ENCODE measurements at places on chromosomes 3 and 15.

- no peak for DNase-seq
Observed at GRCh38 chr3:54714035-54714434, 213.8 kb downstream of the LRTM1 start.

- no peak for DNase-seq
Observed at GRCh38 chr15:60651734-60652141, 172.8 kb upstream of the ICE2 start.

DNA sequence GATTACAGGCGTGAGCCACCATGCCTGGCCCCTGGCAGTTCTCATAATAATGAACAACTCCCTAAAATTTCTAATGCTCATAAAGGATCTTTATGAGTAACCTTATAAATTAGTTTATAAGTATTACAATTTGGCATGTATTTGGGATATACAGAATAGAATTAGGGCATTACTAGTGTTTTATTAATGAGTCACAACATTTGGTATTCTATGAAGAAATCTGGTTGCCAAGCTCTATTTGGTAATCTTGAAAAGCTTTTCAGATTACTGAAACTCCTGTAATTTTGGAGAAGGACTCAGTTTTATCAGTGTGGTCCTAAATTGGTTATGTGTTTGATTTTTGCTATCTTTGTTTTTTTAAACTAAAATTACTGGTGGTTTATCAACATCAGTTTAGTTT lies 45.8 kb downstream of the TM6SF1 start:
- no peak for DNase-seq

DNA sequence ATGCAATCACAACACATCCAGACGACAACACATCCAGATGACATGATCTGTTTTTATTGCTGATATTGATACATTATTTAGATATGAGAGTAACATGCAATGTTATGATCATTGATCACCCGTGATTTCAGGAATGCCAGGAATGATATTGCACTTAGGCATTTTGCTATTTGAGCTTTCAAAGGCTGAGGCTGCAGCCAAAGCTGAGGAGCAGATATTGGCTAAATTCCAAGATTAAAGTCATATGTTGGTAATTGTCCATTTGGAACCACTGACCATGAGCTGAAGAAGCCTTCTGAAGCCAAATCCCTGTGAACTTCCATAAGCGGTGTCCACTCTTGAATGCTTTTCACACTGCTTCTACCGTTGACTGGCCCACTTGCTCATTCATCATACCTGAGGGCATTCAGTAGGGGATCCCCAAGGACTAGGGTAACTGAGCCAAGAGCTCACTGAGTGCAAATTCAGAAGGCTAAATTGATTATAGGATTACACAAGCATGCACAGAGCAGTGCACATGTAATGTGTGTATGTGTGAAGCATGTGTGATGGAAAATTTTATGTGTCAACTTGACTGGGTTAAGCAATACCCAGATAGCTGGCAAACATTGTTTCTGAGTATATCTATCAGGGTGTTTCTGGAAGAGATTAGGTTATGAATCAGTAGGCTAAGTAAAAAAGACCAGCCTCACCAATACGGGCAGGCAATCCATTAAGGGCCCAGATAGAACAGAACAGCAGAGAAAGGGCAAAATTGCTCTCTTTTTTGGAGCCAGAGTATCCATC lies 92.1 kb upstream of the PLAAT1 start:
- DNase-seq: no peak

GRCh38 chr15:40764629-40765103 lies 798 bp downstream of the GCHFR start:
- DNase-seq: no peak

GRCh38 chr15:91209318-91209717 lies 109.3 kb downstream of the SV2B start:
- DNase-seq: no peak

DNA sequence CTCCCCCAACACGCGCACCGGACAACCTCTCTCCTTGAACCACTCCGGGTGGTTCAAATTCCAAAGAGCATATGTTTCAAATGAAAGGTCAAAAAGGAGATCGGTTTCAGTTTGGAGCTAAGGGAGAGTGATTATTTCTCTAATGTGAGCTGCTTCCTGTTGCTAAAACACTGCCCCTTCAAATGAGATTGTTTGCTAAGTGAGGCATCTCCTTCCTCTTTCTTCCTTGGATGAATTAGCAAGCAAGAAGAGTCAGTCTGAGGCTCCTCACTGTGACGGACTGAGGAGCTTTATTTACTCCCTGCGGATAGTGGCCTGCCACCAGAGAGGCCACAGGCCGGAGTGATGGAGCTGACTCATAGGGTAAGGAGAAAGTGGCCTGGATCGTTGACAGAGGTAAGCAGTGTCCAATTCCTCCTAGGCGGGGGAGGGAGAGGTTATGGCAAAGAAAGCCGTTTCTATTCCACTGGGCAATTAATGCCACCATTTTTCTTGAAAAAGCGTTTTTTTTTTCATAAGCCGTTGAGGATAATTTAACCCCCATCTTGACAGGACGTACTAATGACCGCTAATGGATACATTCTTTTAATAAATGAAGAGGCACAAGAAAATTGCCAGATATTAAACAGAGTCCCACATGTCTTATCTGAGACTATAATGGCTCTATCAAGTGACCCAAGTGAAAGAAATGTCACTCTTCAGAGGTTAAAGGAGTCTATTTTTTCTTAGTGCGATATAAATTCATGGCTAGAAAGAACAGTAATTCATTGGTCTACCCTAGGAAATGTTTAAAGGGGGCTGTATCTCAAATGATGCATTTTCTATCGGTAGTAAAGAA lies 167.0 kb upstream of the ANKRD28 start:
- DNase-seq: no peak

DNA sequence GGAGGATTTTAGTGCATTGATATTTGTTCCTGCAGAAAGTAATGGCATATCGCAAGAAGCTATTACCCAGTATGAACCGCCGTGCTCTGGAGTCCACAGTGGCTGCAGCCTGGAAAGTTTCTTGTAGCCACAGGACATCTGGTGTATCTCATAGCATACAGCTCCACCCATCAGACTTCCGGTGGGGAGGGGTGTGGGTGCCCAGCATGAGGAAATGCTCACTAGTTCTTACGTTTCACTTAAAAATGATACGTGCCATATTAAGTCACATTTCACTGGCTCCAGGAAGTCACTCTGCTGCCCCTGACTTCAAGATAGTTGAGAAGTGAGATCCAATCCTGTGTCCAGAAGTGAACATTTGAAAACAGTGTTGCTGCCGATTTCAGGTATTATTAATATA lies 990.4 kb downstream of the GBE1 start:
- no peak for DNase-seq

DNA sequence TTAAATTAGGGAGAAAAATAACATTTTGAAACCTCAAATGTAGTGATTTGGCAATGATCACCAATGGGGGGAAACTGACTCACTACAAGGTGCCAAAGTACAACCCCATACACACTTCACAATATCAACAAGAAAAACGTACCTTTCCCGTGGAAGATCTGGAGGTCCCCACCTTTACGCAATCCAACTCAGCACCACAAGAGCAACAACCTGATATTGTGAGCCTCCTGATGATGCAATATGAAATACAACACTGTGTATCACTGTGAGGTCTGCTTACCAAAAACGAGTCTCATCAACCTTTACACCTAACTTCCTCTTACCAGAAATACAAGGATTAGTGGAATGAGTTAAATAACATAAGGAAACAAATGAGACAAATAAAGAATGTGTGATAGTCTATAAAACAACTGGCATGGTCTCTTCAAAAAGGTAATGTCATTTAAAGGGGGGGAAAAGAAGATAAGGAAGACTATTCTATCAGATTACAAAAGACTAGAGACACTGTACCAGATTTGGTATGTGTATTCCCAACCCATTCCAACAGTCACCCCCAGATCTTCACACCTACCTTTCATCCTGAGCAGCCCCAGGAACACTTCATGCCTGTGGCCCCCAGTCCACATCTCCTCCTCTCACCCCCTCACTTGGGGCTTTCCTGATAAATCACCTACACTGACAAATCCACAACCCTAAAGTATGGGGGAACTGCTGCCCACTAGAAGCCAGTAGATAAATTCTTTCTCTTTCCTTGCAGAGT lies 27.7 kb downstream of the DLG1 start:
- DNase-seq: no peak

GRCh38 chr3:168964736-168965135 lies 698.8 kb downstream of the MECOM start:
- no peak for DNase-seq

GRCh38 chr15:65829130-65829764 lies 37.2 kb upstream of the DENND4A start:
- DNase-seq: no peak

- DNase-seq: no peak
Observed at GRCh38 chr3:2268779-2269178, 170.1 kb downstream of the CNTN4 start.

GRCh38 chr3:183958775-183959174 lies 58.9 kb downstream of the ABCC5 start:
- DNase-seq: no peak

DNA sequence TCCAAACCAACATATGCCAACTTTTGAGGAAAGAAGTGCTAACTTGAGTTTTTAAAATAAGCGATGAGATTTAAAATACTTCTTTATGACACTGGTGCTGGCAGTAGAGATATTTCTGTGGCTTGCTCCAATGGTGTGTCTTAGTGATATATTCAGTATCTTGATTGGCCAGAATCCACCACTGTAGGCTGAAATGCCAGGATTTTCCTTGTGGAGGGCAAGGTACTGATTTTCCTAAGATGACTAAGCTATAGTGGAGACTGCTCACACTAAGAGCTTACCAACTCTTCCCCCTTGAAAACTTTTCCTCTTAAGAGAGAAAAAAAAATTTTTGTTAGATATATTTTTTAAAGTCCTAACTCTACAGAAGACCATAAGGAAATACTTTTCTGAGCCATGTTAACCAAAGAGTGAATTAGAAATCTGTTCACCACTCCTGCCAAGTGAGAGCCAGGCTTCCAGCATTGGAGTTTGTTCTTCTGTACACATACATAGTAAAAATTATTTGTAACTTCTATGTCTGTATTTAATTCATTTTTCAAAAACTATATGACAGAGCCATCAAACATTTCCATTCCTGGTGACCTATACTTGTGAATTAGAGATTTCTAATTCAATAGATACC lies 109.1 kb downstream of the PPP2R3A start:
- no peak for DNase-seq

DNA sequence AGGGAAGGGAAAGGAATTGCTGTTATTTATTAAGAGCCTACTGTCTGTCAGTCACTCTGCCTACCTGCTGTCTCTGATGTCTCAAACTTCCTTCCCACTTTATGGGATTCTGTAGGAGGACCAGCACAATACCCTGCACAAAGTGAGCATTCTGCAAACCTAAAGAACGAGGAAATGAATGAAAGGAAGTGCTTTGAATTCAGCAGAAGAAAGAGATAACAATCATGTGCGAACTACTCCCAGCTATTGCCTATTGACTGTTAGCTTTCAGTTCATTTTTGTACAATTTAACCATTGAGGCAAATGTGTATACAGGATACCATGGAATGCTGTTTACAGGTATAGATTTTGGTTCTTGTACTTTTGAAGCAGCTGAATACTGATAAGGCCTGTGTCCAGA lies 66.8 kb downstream of the CMSS1 start:
- DNase-seq: no peak

DNA sequence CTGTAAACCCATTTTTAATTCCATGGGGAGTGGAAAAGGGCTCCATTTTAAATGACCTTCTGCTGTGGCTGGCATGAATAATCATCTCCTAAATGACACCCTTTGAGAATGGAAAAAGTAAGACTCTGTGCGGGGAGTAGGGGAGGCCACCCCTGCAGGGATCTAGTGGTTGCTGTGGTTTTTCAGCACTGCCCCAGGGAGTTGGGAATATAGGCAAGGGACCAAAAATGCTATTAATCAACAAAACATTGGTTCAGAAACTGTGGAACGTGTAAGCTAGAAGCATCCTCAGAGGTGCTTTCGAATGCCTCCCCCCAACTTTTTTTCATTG lies 30.1 kb upstream of the ADAMTS7 start:
- DNase-seq: no peak
